Fibroblast of lung (primary cell): ENCODE measurements at places on chromosomes 16 and 17. TPM values are rescaled to one million over a fixed set of nuclear protein-coding genes. Genes with fewer than 3 reads are reported as not detected.

Gene SLFN5
- polyA plus RNA-seq = 57.6 and 101 TPM in 2 replicates

Gene WIPF2
- 9.1 and 11.1 TPM in 2 replicates for polyA plus RNA-seq

DNA sequence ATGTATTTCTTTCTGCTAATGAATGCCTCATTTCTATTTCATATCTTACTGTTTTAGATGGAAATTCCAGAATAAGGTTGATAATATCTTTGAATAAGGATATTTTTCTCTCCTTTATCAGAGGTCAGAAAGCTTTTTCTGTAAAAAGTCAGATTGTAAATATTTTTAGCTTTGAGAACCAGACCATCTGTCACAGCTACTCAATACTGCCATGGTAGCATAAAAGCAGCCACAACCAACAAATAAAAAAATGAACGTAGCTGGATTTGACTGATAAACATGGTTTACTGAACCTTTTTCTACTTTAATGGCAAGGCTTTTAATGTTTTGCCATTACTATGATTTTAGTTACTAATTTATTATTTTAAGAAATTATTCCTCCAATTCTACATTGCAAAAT lies 217.4 kb upstream of the COX10 start:
- no peaks in the 10 kb centered on the region for H3K4me1 ChIP-seq
- H3K27ac ChIP-seq = no peak overlapping the region
- DNase-seq = no peak
- H3K4me3 ChIP-seq = no peak overlapping the region
- H3K36me3 ChIP-seq = no peaks in the 10 kb centered on the region
- H3K27me3 ChIP-seq = no peaks in the 10 kb centered on the region

DNA sequence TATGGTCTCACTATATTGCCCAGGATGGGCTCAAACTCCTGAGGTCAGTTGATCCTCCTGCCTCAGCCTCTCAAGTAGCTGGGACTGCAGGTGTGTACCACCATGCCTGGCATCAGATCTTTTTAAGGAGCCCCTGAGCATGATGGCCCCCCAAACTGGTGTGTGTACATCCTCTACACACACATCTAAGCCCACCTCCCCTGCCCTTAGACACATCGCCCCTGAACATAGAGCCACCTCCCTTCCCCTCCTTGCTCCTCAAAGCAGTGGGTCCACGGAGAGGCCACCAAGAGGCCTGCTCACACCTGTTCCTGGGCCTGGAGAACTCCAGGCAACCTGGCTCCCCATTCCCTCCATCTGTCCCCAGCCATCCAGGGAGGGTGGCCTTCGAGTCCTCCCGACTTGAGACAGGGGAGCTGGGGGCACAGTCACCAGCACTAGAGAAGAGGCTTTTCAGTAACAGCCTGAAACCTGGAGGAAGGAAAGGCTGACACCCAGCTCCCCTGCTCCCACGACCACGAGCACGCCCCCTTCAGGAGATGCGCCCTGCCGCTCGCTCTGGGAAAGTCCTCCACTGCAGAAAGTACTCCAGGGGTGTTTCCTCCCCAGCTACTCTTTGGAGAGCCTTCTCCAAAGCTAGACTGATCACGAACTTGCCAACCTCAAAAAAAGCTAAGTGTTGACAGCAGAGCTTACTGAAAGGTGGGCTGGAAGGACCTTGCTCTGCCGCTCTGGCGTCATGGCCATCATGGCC lies 12.6 kb upstream of the PRR29 start:
- DNase-seq = no peak
- no peak overlapping the region for H3K27ac ChIP-seq
- H3K4me3 ChIP-seq = no peak overlapping the region
- peaks cover under 1% of the 10 kb centered on the region for H3K27me3 ChIP-seq
- no peaks in the 10 kb centered on the region for H3K36me3 ChIP-seq
